ENCODE measurements at places on chromosomes 4 and X.
A peak's percentile ranks its signal among the peaks of the same experiment; 100 is the strongest.

- DNase-seq = no peak
These were observed 24.6 kb downstream of the ABLIM2 start for GRCh38 chr4:8133897-8134563.

GRCh38 chr4:77501851-77502250, 103.8 kb upstream of the CXCL13 start:
- DNase-seq = no peak

- no peak for DNase-seq
These were observed 10.1 kb upstream of the SH3TC1 start for GRCh38 chr4:8188743-8189550.

- DNase-seq = no peak
These were observed 145.5 kb upstream of the NAP1L5 start for GRCh38 chr4:88843067-88843685.

GRCh38 chr4:20395160-20395773, 143.6 kb downstream of the SLIT2 start:
- no peak for DNase-seq

DNA sequence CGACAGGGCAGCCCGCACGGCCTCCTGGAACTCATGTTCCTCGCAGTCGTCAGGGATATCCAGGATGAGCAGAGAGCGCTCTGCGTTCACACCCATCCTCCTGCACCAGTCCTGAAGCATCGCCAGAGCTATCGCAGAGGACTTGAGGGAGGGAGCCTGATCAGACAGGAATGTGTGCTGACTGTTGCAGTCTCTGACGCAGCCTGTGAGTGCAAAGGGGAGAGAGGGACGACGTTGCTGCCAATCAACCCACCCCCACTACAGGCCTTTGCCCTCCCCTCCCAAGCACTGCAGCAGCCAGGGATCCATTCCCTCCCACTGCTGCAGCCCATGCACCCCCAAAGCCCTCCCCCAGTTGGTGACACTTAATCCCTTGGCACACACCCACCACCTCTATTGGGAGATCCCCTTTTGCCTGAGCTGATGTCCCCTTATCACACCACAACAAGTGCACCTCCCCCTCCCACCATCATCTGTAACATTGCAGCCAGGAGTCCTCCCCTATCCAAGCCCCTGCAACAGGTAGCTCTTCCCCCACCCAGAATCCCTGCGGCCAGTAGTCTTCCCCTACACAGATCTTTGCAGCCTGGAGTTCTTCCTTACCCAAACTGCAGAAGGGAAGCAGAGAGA, 897 bp downstream of the PNMA6F start:
- DNase-seq = no peak

- DNase-seq = no peak
These were observed 1.8 kb upstream of the CXCL5 start for GRCh38 chr4:74000301-74000700.

DNA sequence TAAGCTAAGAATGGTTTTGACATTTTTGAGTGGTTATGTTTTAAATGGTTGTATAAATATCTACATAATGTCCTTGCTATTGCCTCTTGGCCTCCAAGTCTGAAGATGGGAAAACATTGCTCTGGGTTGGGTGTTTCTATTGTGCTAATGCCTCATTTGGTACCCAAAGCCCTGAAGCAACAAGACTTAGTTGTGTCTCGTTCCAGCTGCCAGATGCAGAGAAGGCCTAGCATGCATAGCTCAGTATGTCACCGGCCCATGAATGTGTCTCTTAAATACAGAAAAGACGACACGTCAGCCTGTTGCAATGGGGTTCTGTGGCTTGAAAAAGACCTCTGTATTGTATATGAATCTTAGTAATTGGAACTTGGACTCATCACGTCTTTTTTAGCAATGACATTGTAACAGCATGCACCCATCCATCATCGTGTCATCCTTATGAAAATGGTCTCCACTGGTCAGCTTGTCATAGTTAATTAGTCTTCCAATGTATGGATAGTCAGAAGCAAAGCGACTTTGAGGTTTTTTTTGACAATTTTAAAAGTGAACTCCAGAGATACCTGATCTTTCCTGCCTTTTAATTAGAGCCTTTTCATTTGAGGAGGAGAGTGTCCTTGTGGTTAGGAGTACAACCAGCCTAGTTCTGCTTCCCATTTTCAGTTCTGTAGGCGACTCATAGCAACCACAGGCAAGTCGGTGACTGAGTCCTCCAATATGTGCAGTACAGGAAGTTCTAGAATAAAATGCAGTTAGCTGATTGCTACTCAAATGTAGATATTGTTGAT, 126.4 kb upstream of the GATB start:
- DNase-seq = no peak

DNA sequence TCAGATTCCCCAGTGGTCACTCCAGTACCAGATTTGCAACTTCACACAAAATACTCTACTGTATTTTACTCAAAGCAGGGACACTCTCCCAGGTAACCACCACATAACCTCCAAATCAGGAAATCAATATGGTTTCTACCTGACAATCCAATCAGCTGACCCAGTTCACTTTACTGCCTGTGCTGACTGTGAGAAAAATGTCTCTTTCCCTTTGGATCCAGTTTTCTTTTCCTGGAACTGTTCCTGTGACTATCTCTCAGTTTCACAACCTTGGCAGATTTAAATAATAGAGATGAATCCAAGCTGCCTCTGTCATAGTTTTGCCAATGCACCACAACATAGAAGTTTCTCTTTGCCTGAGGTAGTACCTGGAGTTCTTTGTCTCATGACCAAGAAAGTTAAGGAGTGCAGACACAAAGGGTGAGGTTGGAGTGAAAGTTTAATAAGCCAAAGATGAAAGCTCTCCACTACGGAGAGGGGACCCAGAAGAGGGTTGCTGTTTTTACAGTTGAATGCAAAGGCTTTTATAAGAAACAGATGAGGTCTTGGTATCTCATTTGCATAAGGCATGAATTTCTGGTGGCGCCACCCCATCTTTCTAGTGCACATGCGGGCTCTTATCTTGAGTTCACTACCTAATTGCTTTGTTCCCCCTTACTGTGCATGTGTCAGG, 29.7 kb upstream of the IL9R start:
- DNase-seq = no peak

DNA sequence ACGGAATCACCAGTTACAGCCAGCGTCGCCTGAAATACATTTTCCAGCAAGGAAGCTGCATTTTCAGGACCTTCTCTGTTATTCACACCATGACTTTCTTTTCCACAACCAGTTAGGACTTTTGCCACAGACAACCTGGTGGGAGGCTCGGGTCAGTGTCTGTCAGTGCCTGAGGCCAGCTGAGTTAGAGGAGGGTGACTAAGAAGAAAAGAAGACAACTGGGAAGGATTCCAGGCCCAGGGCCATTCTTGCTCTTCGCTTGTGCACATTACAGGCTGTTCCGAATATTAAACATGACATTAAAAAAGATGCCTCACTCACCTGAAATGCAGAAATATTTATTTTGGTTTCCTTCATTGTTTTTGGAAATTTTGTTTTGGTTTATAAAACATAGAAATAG, 21.4 kb upstream of the CENPU start:
- DNase-seq = no peak

- no peak for DNase-seq
These were observed 73.8 kb upstream of the DCLK2 start for GRCh38 chr4:150004481-150004880.

DNA sequence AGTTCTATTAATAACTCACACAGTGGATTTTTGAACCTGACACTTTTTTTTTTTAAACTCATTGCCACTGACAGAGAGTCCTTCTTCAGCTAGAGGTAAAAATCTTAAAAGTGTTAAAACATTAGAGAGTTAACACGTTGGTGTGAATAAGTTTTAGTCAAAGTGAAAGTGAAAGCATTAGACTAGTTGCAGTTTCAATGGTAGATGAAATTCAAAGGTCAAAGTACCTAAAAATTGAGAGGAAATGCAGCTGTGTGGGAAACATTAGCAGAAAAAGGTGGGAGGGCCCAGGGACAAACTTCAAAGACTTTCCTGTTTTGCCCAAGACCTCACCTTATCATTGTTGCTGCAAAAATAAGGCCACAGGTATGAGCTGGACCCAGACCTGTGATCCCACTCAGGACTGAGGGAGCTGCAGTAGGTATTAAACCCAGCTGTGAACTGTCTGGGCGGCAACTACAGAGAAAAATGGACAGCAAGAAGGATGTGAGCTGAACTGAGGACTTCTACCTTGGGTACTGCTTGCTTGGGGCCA, 17.6 kb upstream of the GABRA4 start:
- no peak for DNase-seq

DNA sequence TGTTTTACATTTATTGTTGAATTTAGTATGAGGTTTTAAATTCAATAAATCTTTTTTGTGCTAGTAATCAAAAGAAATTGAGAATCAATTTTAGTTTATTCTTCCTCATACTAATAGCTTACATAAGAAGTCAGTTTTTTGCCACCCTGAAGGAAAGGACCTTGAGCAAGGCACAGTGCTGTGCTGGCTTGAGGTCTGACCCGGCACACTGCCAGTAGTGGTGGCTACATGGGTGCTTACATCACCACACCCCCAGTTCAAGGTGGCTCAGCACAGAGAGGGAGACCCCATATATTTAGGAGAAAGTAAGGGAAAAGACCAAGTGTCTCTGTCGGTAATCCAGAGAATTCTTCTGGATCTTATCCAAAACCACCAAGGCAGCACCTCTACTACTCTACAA, 86.0 kb upstream of the LANCL3 start:
- no peak for DNase-seq

DNA sequence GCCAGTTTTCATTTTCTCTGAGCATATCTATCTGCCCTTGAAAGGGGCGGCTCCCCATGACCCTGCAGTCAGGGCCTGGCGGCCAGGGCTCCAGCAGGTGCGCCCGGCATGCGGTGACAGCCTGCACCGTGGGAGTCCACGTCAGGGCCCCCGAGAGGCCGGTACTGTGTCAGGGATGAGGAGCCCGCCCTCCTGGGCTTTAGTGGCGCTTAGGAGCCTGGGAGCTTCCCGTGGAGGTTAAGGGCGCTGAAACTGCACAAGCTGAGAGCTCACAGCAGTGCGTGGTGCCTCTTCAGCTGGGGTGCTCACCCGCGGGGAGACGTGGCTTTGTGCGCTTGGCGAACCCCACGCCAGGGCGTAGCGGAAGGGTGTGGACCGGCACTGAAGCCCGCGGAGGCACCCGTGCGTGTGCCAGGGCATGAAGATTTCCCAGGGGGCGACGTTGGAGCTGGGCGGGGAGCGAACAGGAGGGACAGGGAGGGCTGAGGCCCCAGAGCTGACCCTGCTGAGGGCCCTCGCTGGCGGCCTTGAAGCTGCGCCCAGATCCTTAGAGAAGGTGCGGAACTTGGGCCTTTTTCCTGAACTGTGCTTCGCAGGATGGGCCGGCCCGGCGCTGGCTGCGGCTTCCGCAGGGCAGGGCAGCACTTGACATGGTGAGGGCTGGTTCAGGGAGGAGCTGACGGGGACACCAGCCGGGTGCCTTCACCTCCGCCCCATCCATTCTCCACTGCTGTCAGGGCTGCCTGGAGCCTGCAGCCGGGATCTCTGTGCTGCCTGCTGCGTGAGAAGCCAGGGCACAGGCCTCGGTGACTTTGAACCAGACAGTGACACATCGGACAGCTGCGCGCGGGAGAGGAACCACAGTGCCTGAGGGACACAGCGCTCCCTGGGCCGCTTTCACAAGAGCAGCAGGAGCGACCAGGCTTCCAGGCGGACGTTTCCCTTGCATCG, 32.9 kb downstream of the HTT-AS start:
- DNase-seq = peak; percentile 28

GRCh38 chr4:47145630-47146029, 114.3 kb downstream of the GABRB1 start:
- DNase-seq = no peak

- no peak for DNase-seq
These were observed 137.4 kb upstream of the AGA start for GRCh38 chr4:177579649-177580048.

DNA sequence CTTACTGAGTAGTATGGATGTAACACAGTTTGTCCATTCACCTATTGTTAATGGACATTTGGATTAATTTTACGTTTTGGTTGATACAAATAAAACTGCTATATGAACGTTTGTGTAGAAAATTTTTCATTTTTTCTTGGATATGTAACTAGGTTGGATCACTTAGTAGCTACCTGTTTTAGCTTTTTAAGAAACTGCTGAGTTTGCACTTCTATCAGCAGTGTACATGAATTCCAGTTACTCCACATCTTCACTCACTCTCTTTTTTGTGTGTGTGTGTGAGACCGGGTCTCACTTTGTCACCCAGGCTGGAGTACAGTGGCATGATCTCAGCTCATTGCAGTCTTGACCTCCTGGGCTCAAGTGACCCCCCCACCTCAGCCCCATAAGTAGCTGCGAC, 15.4 kb downstream of the LARP1B start:
- DNase-seq = no peak

DNA sequence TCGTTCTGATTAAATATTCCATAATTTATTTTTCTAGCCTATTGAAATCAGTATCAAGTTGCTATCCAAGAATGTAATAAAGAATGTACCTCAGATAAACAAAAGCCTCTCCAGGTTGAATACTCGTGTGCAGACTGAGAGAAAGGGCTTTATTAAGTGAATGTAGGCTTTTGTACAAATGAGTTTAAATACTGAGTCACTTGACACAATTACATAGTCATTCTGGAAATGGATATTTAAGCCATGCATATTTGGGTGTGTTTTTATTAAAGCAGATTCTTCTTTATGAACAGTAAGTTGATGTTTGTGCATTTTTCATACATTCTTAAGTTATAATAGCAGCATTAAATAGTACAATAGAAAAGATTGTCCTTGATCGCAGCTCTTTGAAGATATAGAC, 139.8 kb upstream of the GK2 start:
- DNase-seq = no peak

DNA sequence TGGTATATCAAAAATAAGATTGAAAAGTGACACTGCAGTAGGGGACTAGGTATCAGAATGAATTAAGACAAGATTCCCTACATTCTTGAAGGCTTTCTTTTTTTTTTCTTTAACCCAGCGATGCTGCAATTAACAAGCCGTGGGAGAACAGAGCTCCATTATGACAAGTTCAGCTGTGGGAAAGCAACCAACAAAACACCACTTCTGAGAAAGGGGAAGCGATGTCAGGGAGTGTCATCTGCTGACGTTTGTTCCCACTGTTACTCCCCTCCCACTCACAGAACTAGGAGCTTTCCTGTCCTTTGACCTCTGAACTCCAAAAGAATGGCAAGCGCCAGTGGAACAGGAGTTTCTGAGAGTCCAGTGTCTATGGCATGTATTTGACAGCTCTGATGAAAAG, 90.2 kb upstream of the SLITRK2 start:
- DNase-seq = no peak

- DNase-seq = no peak
These were observed 144.1 kb downstream of the SOWAHB start for GRCh38 chr4:76753814-76754213.

DNA sequence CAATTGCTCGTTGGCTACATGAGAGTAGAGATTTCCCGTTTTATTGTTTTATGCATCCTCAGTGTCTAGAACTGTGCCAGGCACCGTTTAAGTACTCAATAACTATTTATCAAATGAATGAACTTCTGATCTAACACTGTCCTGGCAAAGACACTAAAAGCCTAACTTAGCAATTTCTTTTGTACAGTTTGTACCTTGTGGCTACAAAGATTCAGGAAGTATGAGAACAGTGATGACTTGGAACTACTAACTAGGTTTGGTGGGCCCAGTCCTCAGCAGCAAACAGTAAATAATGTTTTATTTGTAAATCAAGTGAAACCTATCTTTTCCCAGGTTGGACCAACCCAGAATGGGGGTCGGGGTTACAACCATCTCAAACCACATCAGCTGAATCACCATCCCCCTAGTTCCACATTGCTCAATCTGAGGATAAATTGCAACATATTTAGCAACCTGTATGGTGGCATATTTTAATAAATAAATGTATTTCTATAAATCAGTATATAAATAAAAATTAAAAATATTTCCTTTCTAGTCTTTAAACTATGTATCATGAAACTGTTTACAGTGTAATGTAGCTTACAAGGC, 12.3 kb upstream of the SCRG1 start:
- no peak for DNase-seq

- no peak for DNase-seq
These were observed 10.6 kb downstream of the GSTCD start for GRCh38 chr4:105719204-105719603.
